ENCODE measurements at places on chromosomes 13 and 19.

- H3K4me1 ChIP-seq, result no peaks in the 10 kb centered on the region
- H3K27me3 ChIP-seq, result no peaks in the 10 kb centered on the region
- H3K36me3 ChIP-seq, result no peaks in the 10 kb centered on the region
- H3K27ac ChIP-seq, result no peak overlapping the region
- DNase-seq, result no peak
These were observed 37.0 kb upstream of the TEX29 start for GRCh38 chr13:111283457-111283856.

DNA sequence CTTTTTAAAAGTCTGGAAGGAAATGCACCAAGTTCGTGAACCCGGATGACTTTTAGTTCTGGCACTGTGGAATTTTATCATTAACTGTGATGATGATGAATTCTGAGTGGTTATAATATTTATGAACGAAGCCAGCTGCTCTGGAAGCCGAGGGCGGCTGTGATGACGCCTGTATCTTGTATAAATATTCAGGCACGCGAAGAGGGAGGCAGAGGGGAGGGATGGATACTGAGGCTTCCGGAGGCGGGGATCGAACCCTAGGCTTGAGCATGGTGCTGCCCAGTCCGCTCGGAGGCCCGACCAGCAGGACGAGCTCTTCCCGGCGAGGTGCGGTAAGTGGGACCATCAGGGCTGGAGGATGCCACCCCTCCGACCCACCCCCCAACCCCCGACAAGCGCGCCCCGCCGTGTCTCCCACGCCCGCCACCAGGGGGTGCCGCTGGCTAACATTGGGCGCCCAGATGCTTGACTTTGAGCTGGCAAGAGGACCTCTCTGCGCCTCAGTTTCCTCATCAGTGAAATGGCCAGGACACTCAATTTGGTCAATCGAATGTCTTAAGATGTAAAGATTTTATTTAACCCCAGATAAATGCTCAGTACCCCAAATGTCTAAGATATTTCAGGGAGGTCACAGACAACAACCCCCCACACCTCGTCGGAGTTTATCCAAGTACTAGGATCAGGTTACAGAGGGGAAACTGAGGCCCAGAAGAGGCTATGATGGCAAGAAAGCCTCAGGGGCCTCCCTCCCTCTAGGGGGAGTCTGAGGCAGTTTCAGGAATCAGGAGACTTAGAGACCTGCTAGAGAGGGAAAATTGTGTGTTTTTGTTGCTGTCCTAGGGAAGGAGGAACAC lies 4.5 kb upstream of the RAB3A start:
- no peaks in the 10 kb centered on the region for H3K4me1 ChIP-seq
- H3K4me3 ChIP-seq, result no peak overlapping the region
- peak; percentile 49 for DNase-seq
- no peak overlapping the region for H3K27ac ChIP-seq
- H3K27me3 ChIP-seq, result peaks cover 26% of the 10 kb centered on the region

DNA sequence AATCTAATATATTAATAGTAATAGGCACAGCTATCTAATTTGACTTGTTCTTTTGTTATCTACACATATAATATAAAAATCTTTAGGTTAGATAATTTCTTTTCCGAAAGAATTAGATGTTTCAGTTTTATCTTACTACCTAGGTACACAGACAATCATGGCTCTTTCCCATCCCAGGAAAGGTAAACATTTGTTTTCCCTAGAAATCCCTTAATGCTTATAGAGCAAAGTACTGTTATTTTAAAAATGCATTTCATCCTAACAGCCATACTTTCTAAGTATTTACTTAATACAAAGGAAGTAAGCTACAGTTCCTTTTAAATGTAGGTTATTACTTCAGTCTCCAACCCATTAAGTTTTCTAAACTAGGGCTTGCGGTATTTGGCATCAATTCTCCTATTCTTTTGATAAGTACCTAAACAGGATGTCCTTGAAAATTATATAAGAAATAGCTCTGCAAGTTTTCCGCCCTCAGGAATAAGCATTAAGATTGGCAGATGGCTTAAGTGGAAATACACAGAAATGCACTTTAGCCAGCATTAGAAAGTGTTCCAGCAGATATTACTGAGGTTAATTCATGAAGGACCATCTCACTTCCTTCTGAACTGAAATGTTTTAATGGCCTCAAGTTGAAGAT lies 616.2 kb upstream of the SPRY2 start:
- no peaks in the 10 kb centered on the region for H3K27me3 ChIP-seq
- no peaks in the 10 kb centered on the region for H3K36me3 ChIP-seq
- no peak for DNase-seq
- H3K4me1 ChIP-seq, result no peaks in the 10 kb centered on the region

- no peaks in the 10 kb centered on the region for H3K27me3 ChIP-seq
- H3K4me1 ChIP-seq, result peaks cover 13% of the 10 kb centered on the region
- no peak for DNase-seq
- no peak within 1 kb of the TSS for H3K4me3 ChIP-seq
- H3K27ac ChIP-seq, result peak within 1 kb of the TSS; percentile 62
- H3K36me3 ChIP-seq, result peaks cover 64% of the 10 kb centered on the region
These were observed at the start of gene PTGER1 for GRCh38 chr19:14475251-14476073. PTGER1 (minus strand) TSS chr19:14475354; CDS start chr19:14474320, 1,034 bp downstream.

DNA sequence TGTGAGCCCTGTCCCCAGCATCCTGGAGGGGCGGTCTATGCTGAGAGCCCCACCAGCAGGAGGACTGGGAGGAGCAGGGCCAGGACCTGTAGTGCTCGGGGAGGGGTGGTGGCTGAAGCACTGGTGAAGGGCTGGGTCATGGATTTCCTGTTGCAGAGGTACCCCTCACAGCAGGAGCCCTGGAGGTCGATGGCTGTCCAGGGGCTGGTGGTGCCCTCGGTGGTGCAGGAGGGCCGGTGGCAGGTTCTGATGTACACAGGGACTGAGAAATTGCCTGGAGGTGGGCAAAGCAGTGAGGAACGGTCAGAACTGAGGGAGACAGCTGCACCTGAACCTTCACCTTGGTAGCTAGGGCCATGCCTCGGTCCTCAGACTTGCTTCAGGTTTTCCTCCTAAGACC lies 4.7 kb downstream of the LYPD5 start:
- H3K36me3 ChIP-seq, result peaks cover 19% of the 10 kb centered on the region
- H3K27ac ChIP-seq, result no peak overlapping the region

DNA sequence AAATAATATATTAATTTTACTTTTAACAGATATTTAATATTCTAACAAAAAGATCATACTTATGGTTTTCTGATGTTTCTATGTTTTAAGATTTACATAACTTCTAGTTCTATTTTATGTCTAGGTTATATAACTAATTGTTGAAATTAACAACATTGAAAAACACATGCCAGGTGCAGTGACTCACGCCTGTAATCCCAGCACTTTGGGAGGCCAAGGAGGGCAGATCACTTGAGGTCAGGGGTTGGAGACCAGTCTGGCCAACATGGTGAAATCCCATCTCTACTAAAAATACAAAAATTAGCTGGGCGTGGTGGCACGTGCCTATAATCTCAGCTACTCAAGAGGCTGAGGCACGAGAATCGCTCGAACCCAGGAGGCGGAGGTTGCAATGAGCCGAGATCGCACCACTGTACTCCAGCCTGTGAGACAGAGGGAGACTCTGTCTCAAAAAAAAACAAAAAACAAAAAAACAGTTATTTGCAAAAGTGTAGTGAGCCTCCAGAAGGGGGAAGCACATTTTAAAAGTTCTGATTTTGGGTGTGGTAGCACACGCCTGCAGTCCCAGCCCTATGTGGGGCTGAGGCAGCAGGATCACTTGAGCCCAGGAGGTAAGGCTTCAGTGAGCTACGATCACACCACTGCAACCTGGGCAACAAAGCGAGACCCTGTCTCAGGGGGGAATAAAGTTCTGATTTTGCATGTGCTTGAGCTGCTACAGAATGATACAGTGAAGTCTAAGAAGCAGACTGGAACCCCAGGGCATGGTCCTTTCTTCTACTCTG lies 18.7 kb downstream of the MIPEP start:
- H3K36me3 ChIP-seq, result no peaks in the 10 kb centered on the region
- H3K4me1 ChIP-seq, result no peaks in the 10 kb centered on the region
- no peak for DNase-seq
- no peak overlapping the region for H3K27ac ChIP-seq
- H3K27me3 ChIP-seq, result no peaks in the 10 kb centered on the region
- H3K4me3 ChIP-seq, result no peak overlapping the region

GRCh38 chr13:61901946-61902541 lies 486.4 kb upstream of the PCDH20 start:
- no peak for DNase-seq
- H3K27ac ChIP-seq, result no peak overlapping the region
- H3K27me3 ChIP-seq, result no peaks in the 10 kb centered on the region
- H3K4me1 ChIP-seq, result no peaks in the 10 kb centered on the region

GRCh38 chr19:1291761-1292418 lies 6.2 kb downstream of the EFNA2 start:
- DNase-seq, result no peak
- peaks cover 18% of the 10 kb centered on the region for H3K27me3 ChIP-seq
- peaks cover 5% of the 10 kb centered on the region for H3K36me3 ChIP-seq

GRCh38 chr13:20241593-20241992 lies 9.5 kb upstream of the GJB6 start:
- no peaks in the 10 kb centered on the region for H3K36me3 ChIP-seq
- no peak for DNase-seq
- no peak overlapping the region for H3K4me3 ChIP-seq
- no peak overlapping the region for H3K27ac ChIP-seq

- H3K36me3 ChIP-seq, result no peaks in the 10 kb centered on the region
- no peak overlapping the region for H3K27ac ChIP-seq
These were observed 31.4 kb downstream of the NALCN start for GRCh38 chr13:101384929-101385328.

GRCh38 chr13:34675626-34676025 lies 266.4 kb upstream of the NBEA start:
- no peak for DNase-seq
- H3K36me3 ChIP-seq, result no peaks in the 10 kb centered on the region
- H3K27me3 ChIP-seq, result no peaks in the 10 kb centered on the region
- no peak overlapping the region for H3K27ac ChIP-seq

DNA sequence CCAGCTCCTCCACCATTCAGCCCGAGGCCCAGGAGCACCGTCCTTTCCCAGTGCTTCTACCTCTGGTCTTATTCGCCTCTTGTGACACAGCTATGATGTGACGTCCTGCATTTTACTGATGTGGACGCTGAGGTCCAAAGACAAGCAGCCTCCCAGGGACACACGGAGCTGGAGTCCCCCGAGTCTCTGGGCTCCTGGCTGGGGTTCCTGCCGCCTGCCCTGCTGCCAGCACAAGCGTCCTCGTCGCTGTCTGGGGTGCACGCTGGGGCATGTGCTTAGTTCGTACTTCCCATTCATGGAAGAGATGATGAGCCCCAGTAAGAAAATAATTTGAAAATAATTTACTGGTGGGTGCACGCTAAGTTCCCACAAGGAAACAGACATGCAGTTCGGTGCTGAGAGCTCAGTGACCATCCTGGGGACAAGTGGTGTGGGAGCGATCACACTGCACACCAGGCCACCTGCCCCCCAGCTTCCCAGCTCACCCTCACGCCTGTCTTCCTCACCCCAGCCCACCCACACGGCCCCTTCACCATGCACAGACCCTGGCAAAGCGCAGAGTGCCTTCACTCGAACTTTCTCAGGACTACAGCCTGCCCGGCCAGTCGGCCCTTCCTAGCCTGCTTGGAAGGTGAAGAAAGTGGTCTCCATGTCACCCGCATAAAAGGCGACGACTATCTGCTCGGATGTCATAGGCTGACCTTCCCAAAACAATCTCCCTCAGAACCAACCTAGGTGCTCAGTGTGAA lies 14.2 kb upstream of the CFAP97D2 start:
- no peak for DNase-seq
- no peak overlapping the region for H3K27ac ChIP-seq
- H3K4me1 ChIP-seq, result no peaks in the 10 kb centered on the region
- H3K27me3 ChIP-seq, result no peaks in the 10 kb centered on the region
- H3K4me3 ChIP-seq, result no peak overlapping the region

- H3K27me3 ChIP-seq, result no peaks in the 10 kb centered on the region
- peaks cover 6% of the 10 kb centered on the region for H3K36me3 ChIP-seq
- H3K27ac ChIP-seq, result no peak overlapping the region
- no peak overlapping the region for H3K4me3 ChIP-seq
- no peaks in the 10 kb centered on the region for H3K4me1 ChIP-seq
- no peak for DNase-seq
These were observed 12.6 kb upstream of the TM6SF2 start for GRCh38 chr19:19285686-19286085.

GRCh38 chr13:95485518-95486144 lies 66.9 kb upstream of the CLDN10 start:
- no peak overlapping the region for H3K4me3 ChIP-seq
- H3K27me3 ChIP-seq, result no peaks in the 10 kb centered on the region
- H3K27ac ChIP-seq, result no peak overlapping the region

GRCh38 chr13:30918662-30919405 lies 12.8 kb downstream of the MEDAG start:
- no peak overlapping the region for H3K27ac ChIP-seq
- peaks cover 20% of the 10 kb centered on the region for H3K27me3 ChIP-seq
- H3K4me3 ChIP-seq, result no peak overlapping the region
- peaks cover 9% of the 10 kb centered on the region for H3K4me1 ChIP-seq
- DNase-seq, result no peak
- no peaks in the 10 kb centered on the region for H3K36me3 ChIP-seq

- H3K27ac ChIP-seq, result no peak overlapping the region
- no peaks in the 10 kb centered on the region for H3K4me1 ChIP-seq
- no peaks in the 10 kb centered on the region for H3K27me3 ChIP-seq
- H3K4me3 ChIP-seq, result no peak overlapping the region
These were observed 18.5 kb downstream of the RFXAP start for GRCh38 chr13:36837354-36838092.

DNA sequence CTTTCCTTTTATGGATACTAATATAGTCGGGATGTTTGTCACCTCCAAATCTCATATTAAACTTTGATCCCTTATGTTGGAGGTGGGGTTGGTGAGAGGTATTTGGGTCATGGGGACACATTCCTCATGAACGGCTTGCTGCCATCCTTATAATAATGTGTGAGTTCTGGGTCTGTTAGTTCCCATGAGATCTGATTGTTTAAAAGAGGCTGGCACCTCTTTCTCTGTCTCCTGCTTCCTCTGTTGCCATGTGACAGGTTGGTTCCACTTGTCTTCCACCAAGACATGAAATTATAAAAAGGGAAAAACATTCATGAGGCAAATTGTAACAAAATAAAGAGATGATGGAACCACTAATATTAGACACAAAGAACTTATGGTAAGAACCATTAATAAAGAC lies 107.8 kb upstream of the ATXN8OS start:
- H3K36me3 ChIP-seq, result no peaks in the 10 kb centered on the region
- H3K4me1 ChIP-seq, result no peaks in the 10 kb centered on the region
- no peak overlapping the region for H3K4me3 ChIP-seq
- DNase-seq, result no peak
- H3K27ac ChIP-seq, result no peak overlapping the region
- H3K27me3 ChIP-seq, result no peaks in the 10 kb centered on the region

DNA sequence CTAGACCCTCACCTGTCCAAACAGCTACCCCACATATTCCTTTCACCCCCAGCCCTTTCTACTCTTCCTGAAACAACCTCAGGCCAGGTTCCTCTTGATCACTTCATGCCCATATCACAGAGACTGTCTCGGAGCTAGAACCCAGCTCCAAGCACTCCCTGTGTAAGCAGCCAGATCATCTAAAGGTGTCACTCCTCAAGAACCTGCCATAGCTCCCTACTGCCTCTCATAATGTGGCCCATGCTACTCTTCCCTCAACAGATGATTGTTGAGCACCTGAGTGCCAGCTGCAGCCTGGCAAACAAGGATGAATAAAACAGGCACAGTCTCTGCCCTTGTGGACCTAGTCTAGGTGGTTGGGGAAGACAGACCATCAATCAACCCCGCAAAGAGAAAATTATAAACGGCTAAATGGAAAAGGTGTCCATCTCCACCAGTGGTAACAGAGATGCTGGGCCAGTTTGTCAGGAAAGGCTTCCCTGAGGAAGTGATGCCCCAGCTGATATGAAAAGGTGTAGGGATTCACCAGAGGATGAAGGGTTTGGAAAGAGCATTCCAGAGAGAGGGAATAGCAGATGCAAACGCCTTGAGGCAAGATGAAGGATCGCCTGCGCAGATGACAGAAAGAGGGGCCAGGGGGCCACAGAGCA lies 8.3 kb downstream of the EPS15L1 start:
- peak overlapping the region; percentile 44 for H3K27ac ChIP-seq
- H3K4me1 ChIP-seq, result peaks cover 21% of the 10 kb centered on the region
- H3K36me3 ChIP-seq, result peaks cover 4% of the 10 kb centered on the region
- no peaks in the 10 kb centered on the region for H3K27me3 ChIP-seq
- DNase-seq, result no peak

All from Calu3 (cell line).